Suprapubic skin (tissue), 4 donors: ENCODE measurements at places on chromosomes 1 and 21. TPM values are rescaled to one million over a fixed set of nuclear protein-coding genes. Genes with fewer than 3 reads are reported as not detected.

GRCh38 chr1:201554789-201555592 lies 16.1 kb downstream of the NAV1 start:
- peaks cover 56% of the 10 kb centered on the region for H3K4me1 ChIP-seq
- H3K36me3 ChIP-seq, result no peaks in the 10 kb centered on the region
- no peak overlapping the region for H3K4me3 ChIP-seq
- no peak overlapping the region for H3K27ac ChIP-seq

DNA sequence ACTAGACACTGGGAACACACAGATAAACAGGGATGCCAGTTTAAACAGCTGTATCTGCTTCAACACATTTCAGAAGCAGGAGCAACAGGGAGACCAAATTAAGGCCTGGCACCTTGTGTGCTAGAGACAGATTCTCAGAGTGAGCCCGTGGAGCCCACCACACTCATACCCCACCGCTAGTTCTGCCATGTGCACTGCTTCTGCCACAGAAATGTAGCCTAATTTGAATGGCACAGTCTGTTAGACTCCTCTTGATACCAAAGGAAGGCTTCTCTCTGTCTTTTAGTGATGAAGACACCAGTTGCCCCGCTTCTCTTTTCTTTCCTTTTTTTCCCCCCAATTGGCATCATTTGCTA lies 29.3 kb upstream of the ACP6 start:
- H3K4me3 ChIP-seq, result no peak overlapping the region
- H3K36me3 ChIP-seq, result no peaks in the 10 kb centered on the region

DNA sequence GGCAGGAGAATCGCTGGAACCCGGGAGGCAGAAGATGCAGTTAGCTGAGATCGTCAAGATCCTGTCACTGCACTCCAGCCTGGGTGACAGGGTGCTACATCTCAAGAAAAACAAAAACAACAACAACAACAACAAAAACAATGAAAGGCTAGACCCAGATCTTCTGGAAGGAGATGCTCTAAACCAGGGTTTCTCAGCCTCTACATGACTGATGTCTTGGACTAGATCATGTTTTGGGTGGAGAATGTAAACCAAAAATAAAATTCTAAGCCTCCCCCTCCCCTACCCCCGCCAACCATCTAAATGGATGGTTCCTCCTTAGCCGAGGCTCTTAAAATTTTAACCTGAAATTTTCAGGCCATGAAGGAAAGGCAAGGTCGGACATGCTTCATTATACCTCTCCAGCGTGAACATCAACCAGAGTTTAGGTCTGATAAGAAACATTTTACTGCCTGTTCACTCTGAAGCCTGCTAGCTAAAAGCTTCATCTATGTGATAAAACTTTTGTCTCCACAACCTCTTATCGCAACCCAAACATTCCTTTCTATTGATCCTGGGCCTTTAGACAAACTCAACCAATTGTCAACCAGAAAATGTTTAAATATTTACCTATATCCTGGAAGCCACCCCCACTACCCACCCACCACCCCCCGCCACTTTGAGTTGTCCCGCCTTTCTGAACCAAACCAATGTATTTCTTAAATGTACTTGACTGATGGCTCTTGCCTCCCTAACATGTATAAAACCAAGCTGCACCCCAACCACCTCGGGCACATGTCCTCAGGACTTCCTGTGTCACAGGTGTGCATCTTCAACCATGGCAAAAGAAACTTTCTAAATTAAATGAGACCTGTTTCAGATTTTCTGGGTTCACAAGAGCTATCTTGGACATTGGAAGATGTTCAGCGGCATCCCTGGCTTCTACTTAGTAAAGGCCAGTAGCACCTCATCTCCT lies 1.9 kb upstream of the CAPN2 start:
- DNase-seq, result no peak
- H3K4me1 ChIP-seq, result peaks cover 60% of the 10 kb centered on the region
- H3K27ac ChIP-seq, result no peak overlapping the region
- H3K36me3 ChIP-seq, result no peaks in the 10 kb centered on the region
- no peak overlapping the region for H3K4me3 ChIP-seq

- H3K4me3 ChIP-seq, result peak overlapping the region; percentile 92
- DNase-seq, result peak; percentile 88
- peaks cover 15% of the 10 kb centered on the region for H3K4me1 ChIP-seq
Measured at GRCh38 chr1:94247138-94248094, 10.0 kb upstream of the ARHGAP29 start.

DNA sequence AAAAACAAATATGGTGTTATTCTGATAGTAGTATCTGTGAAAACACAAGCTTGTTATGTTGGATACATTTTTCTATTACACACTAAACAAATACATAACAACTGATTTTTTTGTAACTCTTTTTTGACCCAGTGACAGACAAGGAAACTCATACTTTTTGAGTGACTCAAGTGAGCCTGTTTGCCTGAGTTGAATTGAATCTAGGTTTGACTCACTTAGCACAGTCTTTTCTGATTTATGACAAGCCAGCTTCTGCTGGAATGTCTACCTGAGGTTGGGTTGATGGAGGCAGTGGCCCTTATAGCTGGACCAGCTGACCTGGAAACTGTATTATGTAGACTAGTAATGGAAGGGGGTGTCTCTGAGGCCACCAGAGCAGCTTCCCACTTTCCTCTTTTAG lies 4.2 kb upstream of the CLCA4 start:
- H3K4me3 ChIP-seq, result no peak overlapping the region
- H3K4me1 ChIP-seq, result no peaks in the 10 kb centered on the region
- H3K27me3 ChIP-seq, result no peaks in the 10 kb centered on the region
- no peak for DNase-seq
- no peaks in the 10 kb centered on the region for H3K36me3 ChIP-seq
- no peak overlapping the region for H3K27ac ChIP-seq

DNA sequence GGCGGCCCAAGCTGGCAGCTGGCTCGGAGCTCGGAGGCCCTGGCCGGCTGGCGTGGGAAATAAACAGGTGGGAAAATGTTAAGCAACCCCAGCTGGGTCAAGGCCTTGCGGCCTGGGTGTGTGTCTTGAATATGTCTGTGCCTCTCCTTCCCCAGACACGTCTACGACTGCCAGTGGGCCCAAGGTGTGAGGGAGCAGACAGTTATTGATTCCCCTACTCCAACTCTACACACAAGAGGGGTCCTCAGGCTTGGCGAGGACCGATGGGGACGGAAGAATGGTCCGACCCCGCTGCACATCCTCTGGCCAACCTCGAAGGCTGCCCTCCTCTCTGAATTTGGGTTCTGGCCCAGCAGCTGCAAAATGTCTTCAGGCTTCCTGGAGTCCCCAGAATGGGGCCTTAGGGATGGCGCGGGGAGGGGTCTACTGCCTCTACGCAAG lies 2.2 kb downstream of the IL22RA1 start:
- H3K27me3 ChIP-seq, result no peaks in the 10 kb centered on the region
- no peak overlapping the region for H3K4me3 ChIP-seq
- H3K36me3 ChIP-seq, result peaks cover 8% of the 10 kb centered on the region
- H3K27ac ChIP-seq, result no peak overlapping the region
- no peak for DNase-seq

GRCh38 chr1:94539496-94539895 lies 2.1 kb downstream of the F3 start:
- peaks cover 7% of the 10 kb centered on the region for H3K36me3 ChIP-seq
- H3K4me1 ChIP-seq, result peaks cover 51% of the 10 kb centered on the region
- no peak overlapping the region for H3K27ac ChIP-seq
- H3K4me3 ChIP-seq, result peak overlapping the region; percentile 66

- no peak for DNase-seq
- no peak overlapping the region for H3K27ac ChIP-seq
- H3K36me3 ChIP-seq, result no peaks in the 10 kb centered on the region
- no peaks in the 10 kb centered on the region for H3K4me1 ChIP-seq
- H3K27me3 ChIP-seq, result no peaks in the 10 kb centered on the region
- no peak overlapping the region for H3K4me3 ChIP-seq
Measured at GRCh38 chr1:187338762-187339412, 510.1 kb downstream of the PLA2G4A start.

DNA sequence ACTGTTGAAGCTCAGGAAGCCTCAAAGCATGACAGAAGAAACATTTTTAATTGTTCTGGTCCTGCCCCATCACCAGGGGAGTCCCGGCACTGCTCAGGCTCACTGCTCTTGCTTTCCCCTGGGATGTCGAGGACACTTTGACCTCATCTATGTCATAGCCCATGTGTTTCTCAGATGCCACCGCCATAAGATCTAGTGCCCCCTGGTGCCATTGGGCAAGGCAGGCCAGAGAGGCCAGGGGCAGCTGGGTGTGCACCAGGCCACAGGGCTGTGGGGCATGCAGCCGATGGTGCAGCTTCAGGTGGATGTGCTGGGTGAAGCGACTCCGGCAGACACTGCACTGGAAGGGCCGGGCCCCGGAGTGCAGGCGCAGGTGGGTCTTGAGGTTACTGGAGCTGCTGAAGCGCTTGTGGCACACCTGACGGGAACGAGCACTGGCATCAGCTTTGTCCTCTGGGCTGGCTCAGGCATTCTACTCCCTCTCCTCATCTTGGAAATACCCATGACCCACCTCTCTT lies 7.7 kb upstream of the CRYBG2 start:
- peaks cover 36% of the 10 kb centered on the region for H3K4me1 ChIP-seq
- no peak overlapping the region for H3K27ac ChIP-seq
- peaks cover 51% of the 10 kb centered on the region for H3K27me3 ChIP-seq
- H3K36me3 ChIP-seq, result no peaks in the 10 kb centered on the region

DNA sequence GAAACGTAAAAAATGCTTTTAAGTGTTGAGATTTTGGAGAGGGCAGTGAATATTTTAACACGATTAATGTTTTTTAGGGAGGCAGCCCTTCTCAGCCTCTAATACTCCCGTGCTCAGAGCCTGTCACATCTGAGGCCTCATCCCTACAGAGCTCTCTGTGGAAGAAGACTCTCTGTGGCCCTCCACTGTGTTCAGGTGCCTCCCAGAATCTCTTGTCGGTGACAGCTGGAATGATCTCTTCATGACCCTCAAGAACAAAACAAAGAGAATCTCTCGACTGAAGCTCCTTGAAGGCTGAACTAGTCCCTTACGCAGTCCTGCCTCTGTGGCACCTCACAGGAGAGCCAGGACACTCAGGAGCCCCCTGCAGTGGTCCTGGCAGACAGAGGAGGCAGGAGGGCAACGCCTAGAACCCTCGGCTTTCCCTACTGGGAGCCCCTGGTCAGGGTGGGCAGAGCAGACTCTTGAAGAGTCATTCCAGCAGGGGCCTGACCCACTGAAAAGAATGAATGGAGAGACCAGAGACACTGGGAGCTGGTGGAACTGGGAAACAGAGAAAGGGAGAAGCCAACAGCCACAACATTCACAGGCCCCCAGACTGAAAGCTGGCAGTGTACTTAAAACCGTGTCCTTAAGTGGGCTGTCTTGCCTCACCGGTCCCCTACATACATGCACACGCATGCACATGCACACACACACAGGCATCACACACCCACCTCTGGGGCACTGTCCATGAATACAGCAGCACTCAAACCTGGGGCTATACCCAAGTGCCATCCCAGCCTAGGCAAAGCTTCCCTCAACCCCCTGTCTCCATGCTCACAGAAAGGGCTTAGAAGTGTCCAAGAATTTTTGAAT lies 67.5 kb upstream of the ANGPTL1 start:
- no peaks in the 10 kb centered on the region for H3K27me3 ChIP-seq
- no peaks in the 10 kb centered on the region for H3K36me3 ChIP-seq
- no peak for DNase-seq
- peak overlapping the region; percentile 85 for H3K27ac ChIP-seq

DNA sequence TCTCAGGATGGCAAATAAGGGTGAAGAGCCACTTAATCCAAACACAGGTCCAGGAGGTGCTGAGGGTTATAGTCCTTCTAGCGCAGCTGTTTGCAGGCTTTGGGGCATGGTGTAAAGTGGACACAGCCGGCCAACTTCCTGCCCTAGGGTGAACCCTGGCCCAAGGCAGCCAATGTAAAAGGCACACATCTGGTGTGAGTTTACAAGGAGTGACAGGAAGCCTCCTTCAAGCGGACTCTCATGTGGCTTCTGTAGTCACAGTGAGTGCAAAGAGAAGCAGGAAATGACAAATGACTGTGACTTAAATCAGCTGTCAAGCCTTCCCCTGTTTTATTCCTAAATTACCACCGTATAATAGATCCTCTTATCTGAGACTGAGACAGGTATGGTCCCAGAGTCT lies 213.0 kb downstream of the CRB1 start:
- H3K27me3 ChIP-seq, result no peaks in the 10 kb centered on the region
- no peak overlapping the region for H3K4me3 ChIP-seq
- no peaks in the 10 kb centered on the region for H3K4me1 ChIP-seq

DNA sequence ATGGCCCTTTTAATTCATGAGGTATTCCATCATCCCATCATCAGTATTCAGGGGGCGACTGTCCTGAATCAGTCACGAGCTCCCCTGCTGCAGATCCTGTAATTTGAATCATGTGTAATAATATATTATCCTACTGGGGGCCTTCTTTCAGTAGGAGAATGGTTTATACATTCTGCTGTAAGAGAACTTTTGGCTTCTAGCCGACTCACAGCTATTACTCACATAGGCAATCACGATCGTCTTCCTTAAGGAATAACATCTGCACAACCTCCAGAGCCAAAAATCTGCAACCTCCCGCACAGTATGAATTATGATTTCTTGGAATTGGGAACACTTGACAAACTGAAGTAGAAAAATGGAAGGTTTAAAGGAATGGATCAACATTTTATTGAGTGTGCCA lies 343.0 kb downstream of the USP25 start:
- no peak overlapping the region for H3K27ac ChIP-seq
- H3K4me3 ChIP-seq, result no peak overlapping the region
- no peak for DNase-seq
- no peaks in the 10 kb centered on the region for H3K36me3 ChIP-seq
- peaks cover 13% of the 10 kb centered on the region for H3K4me1 ChIP-seq

DNA sequence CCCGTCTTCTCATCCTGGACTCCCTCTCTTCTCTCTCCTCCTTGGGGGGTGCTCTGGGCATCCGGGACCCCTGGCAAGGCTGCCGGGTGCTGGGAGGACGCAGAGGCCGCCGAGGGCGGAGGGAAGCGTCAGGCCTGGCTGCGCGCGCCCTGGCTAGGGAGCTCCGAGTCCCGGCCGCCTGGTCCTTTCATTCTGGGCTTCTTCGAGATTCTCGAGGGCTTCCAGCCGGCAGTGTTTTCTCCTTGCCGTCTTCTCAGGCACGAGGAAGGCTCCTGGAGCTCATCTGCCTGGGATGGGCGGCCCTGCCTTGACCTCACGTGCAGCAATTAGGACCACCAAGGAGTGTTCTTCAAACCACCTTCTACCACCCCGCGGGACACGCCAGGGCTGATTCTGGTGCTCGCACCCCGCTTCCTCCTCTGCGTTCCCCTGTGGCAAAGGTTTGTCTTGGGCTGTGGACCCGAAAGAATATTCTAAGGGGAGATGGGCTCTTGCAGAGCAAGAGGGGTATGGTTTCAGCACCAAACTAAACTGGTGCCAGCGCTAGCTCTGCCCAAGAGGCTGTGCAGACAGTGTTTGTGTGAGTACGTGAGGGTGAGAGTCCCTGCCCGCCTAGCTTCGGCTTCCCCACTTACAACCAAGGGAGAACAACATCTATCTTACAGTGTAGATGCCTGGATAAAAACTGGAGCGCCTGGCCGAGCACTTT lies 36.5 kb downstream of the PIK3CD start:
- H3K4me3 ChIP-seq, result peak overlapping the region; percentile 82
- peaks cover 36% of the 10 kb centered on the region for H3K4me1 ChIP-seq
- no peak for DNase-seq
- H3K27me3 ChIP-seq, result no peaks in the 10 kb centered on the region
- no peak overlapping the region for H3K27ac ChIP-seq
- no peaks in the 10 kb centered on the region for H3K36me3 ChIP-seq

GRCh38 chr1:234751678-234752077 lies 141.7 kb upstream of the IRF2BP2 start:
- H3K4me3 ChIP-seq, result no peak overlapping the region
- no peaks in the 10 kb centered on the region for H3K27me3 ChIP-seq
- DNase-seq, result no peak
- no peaks in the 10 kb centered on the region for H3K36me3 ChIP-seq
- H3K27ac ChIP-seq, result no peak overlapping the region
- H3K4me1 ChIP-seq, result peaks cover 10% of the 10 kb centered on the region

Gene SLC45A3
- 1.4 TPM for total RNA-seq

Gene FBXO2
- total RNA-seq, result 12.0 TPM

Gene KCNE2
- total RNA-seq, result not detected

Gene MRPL37
- total RNA-seq, result 83.3 TPM
